ENCODE measurements at places on chromosomes 13 and 19.
A peak's percentile ranks its signal among the peaks of the same experiment; 100 is the strongest.

- DNase-seq: no peak
Measured at GRCh38 chr13:66612983-66613382, 617.2 kb downstream of the PCDH9 start.

- no peak for DNase-seq
Measured at GRCh38 chr13:77776704-77777103, 79.2 kb downstream of the SLAIN1 start.

DNA sequence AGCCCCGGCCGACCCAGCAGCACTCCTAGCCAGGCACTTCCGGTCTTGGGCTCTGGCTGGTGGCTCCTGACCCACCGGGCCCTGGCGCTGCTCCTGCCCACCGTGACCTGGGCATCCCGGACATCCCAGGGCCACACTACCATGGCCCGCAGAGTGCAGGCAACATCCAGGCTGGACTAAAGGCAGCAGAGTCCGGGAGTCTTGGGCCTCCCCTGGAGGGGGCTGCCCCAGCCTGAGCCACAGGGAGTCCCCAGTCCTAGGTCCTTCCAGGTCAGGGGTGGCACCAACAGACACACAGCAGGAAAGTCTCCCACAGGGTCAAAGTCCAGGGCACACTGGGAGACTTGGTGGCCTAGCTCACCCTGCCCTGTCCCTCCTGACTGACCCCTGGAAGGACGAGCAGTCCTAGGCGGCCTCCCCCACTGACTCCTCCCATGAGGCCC is 10.8 kb downstream of the LSM4 start:
- no peak for DNase-seq

DNA sequence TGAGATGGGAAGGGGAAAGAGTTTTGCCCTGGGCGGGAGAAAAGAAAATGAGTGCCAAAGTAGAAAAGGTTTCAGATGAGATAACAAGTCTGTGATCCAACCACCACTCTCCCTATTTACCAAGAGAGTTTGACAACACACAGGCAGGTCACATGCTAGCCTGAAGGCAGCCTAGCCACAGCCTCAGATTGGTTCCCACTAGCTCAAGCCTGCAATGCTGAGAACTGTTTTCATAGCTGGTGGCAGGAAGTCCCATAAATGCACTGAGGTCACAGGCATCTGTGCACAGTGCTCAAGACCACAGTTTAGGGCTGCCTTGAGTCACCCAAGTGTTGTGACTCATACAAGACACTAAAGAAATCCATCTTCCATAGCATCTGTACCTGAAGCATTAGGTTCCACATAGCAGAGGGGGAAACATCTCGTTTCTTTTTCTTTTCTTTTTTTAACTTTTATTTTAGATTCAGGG is 18.5 kb upstream of the POP4 start:
- peak; percentile 35 for DNase-seq

DNA sequence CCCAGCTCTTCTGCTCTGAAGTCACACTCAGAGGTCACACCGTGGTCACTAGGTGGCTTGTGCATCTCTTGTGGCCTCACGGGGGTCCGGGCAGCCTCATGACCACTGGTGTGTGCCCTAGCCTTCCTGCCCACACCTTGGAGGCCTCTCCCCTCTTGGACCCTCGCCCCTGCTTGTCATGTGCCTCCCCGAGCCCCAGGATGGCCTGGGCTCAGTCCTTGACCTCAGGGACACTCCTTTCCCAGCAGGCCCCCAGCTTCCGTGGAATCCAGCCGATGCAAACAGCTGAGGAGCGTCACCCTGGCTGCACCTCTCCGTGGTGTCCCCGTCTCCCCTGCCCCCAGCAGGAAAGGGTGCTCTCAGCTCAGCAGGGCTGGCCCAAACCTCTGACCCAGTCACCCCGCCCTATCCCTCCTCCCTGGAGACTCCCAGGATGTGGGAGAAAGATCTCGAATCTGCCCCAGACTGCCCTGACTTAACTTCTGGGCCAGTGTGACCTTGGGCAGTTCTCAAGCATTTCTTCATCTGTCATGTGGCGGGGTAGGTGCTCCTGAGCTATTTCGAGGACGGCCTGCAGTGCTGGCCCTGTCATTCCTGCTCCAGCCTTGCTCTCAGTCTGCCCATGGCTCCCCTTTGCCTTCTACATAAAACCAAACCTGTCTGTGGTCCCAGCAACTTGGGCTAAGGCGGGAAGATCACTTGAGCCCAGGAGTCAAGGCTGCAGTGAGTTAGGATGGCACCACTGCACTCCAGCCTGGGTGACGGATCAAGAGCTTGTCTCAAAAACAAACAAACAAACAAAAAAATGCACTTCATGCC is 4.6 kb upstream of the SLC25A42 start:
- DNase-seq: no peak

GRCh38 chr13:79229761-79230160 is 176.3 kb downstream of the RBM26 start:
- DNase-seq: no peak
